CMK (cell line): ENCODE measurements at places on chromosomes 7 and 10.

GRCh38 chr7:127322832-127323493, 69.5 kb downstream of the ZNF800 start:
- no peak for DNase-seq

DNA sequence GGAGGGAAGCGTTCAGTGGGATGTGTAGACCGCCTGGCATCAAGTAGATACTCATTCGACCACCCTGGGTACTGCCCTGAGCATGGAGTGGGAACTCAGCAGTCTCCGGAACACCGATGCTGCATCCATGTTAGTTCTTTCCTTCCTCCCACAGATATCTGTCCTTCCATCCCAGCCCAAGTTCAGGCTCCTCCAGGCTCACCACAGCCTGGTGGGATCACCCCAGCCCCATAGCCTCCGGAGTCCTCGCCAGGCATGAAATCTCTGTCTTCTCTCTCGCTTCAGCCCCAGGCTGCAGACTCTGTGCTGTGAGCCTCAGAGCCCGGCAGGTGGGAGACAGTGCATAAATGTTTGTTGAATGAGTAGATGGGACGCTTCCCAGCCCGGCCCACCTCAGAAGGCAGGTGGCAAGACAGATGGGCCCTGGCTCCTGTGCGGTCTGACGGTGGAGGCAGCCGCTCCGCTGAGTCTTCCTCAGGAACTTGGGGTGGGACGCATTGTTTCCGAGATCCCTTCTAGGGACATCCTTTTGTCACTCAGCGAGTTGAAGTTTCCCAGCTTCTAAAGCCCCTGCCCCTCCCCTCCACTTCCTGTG, 42.9 kb downstream of the ELFN1 start:
- DNase-seq: no peak

GRCh38 chr10:77163670-77164348, 473.8 kb downstream of the KCNMA1 start:
- DNase-seq: no peak

DNA sequence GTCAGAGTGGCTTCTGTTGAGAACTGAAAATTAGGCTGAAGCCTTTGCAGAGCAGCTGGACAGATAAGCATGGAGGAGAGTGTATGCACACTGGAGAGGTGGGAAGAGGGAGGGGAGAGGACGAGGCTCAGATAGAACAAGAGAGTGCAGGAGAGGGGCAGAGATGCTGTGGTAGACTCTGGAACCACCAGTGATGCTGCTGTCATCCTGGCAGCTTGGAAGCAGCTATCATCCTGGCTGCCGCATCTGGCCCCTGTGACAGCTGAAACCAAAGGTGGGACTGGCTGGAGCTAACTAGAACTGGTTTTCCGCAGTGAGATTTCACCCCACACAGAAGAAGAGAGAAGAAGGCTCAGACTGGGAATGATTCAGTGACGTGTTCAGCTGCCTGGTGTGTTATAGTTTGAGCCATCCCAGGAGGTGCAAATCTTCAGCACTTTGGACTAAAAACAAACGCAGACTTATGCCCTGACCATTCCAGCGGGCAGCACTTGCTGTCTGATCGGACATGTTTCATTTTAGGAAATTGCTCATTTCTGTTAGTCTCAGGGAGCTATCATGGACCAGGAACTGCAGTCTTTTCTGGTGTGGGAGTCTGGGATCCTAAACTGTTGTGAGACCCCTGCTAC, 38.4 kb downstream of the EEPD1 start:
- DNase-seq: no peak

- DNase-seq: no peak
Measured at GRCh38 chr7:139734395-139734794, 43.4 kb downstream of the HIPK2 start.

GRCh38 chr7:93475811-93476210, 98.7 kb downstream of the CALCR start:
- no peak for DNase-seq

- no peak for DNase-seq
Measured at GRCh38 chr10:49058463-49059255, 56.7 kb downstream of the VSTM4 start.

DNA sequence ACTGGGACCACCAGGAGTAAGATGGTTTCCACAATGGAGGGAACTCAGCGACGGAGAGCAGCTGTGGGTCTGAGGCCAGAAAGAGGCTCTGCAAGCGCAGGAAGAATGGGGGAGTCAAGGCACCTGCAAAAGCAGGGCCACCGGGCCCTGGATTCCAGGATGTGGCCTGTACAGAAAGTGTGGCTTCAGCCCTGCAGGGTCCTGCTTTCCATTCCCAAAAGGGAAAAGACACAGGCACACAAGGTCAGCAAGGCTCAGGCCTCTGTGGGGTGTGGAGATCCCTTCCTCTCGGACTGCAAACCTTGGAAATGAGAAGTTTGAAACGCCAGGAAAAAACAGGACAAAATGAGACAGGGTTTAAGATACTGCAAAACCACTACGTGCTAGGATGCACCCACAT, 232.5 kb downstream of the TNS3 start:
- no peak for DNase-seq

DNA sequence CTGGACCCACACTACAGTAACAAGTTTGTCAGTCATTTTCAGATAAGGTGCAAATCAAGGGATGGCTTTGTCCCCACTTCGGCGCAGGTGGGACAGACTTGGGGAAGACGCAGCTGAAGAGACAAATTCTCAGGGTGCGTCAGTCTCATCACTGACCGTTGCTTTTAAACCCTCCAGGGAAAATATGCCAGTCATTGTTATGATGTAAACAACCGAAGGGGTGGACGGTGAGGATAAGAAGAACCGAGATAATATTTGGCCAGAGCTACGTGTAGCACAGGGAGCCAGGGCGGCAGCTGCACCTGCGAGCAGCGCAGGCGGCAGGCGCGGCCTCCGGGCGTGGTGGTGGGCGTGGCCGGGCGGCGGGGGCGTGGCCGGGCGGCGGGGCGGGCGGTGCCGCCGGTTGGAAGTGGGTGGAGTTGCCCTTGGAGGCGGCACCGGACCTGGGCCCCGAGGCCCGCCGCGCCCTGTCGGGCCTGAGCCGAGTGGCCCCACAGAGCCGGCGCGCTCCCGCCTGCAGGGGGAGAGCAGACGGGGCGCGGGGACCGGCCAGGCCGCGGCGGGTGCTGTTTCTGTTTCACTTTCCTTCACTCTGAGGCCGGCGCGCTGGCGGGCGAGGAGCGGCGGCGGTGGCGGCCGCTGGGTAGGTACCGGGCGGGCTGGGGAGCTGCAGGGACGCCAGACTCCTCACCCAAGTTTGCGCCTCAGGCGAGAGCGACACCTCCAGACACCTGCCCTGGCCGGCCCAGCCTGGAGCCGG, at the start of gene PCGF5:
Gene PCGF5 (plus strand): TSS at position 470 of the 760 bp plus-strand sequence. CDS start 2,209 bp downstream, outside the sequence.
- peak; percentile 65 for DNase-seq

- DNase-seq: no peak
Measured at GRCh38 chr10:69874449-69874848, 72.7 kb downstream of the COL13A1 start.

DNA sequence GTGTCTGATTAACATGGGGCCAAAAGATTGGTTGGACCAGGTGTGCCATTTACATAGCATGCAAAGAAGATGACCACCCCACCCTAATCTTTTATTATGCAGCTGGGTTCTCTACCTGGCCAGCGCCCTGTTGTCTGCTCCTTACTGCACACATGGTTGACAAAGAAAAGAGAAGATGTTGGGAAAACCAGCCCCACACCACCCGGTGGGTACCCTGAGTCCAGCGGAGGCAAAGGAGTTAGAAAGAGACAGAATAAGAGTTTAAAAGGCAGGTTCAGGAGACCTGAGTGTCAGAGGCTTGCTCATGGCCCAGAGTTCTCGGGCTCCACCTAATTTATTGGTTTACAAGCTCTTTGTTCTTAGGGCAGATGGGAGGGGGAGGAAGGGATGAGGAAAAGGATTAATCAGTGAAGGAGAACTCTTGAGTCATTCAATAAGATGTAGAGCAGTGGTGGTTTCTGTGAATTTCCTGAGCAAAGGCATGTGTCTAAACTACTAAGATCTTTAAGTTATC, 24.1 kb upstream of the ABCA13 start:
- DNase-seq: no peak

DNA sequence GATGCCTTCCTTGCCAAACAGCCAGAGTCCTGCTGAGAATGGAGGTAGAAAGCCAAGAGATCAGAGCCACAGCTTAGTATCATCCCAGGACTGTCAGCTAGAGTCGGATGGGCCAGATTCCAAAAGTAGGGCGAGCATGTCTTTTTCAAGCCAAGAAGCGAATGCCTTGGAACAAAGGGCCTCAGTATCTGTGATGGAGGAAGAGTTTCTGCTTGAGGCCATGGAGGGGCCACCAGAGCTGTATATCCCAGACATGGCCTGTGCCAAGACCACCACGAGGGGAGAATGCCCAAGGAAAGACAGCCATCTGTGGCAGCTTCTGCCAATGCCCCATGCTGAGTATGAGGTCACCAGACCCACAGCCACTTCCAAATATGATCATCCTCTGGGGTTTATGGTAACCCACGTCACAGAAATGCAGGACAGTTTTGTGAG, 44.3 kb upstream of the PPP1R17 start:
- no peak for DNase-seq

DNA sequence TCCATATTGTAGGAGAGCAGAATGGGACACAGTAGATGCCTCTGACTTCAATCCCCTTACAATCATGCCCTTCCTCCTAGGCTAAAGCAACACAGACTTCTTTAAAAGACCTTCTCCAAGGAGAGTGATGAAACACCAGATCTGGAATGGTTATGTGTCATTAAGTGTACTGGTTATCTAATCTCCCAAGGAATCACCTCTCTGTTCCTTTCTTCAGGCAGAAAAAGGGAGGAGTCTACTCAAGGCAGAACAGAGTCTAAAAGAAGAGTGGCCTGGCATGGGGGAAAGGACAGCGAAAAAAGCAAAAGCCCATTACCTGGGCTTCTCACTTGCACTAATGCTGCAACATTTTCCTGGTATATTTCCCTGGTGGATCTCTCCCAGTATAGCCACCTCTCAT, 2.9 kb downstream of the ELMO1 start:
- no peak for DNase-seq

GRCh38 chr10:69472544-69472943, 21.3 kb downstream of the TSPAN15 start:
- DNase-seq: no peak

DNA sequence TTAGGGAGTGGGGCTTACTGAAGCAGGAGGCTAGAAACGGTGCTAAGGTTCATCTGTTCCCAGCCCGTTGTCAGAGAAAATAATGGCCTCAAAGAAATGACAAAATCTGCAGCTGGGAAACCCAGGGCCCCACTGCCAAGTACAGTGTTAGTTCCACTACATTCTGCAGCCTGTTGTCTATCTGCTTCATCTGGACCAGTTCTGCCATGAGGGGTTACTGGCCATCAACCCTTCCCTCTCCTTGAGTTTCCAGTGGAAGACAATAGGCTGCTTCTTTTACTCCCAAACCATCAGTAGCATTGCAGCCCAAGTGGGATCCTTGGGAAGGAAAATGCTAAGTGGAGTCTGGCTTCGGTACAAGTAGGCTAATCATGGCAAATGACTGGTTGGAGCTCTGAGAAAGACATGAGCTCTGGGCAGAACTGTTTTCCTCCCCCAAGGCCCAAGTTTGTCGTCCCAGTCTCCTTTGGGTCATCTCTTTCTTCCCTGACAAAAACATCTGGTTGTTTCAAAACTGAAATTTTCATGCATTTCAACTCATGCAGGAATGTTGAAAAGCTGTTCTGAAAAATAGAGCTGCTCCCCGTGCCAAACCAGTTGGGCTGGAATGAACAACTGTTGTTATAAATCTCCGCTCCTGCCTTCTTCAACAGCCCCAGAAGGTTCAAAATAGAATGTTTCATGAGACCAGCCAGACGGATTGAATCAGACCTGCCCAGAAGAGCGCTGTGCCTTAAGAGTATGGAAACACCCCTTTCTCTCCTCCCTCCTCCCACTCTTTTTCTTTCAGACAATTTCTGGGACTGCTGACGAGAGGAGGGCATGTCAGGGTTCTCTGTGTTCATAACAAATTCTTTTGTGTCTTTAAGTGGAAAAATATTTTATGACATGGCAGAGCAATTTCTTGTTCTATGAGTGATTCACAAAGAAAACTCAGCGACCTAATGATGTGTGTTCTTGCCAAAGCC, 116.6 kb downstream of the RAB18 start:
- DNase-seq: no peak

- DNase-seq: no peak
Measured at GRCh38 chr10:12252882-12253546, 57.0 kb downstream of the CDC123 start.
